ENCODE measurements at places on chromosomes 3 and 15.

GRCh38 chr3:11165476-11165875 is 11.2 kb downstream of the HRH1 start:
- DNase-seq, result no peak

DNA sequence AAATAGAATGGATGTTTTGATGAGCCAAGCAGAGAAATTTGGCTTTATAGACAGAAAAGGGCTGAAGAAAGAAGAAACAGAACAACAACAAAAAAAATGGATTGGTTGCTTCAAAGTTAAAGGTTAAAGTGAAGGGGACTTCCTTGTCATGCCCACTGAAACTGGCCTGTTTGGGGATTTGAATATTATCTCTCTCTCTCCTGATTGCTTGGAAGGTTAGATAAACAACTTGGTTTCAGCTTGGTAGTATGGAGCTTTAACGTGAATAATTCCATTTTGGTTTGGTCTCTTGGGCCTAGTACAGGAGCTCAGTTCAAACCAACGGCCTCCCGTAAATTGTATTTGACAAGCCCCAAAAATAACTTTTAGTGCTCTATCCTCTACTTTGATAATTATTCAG is 70.8 kb upstream of the MBNL1 start:
- DNase-seq, result no peak

GRCh38 chr15:50624616-50625168 is 61.9 kb downstream of the TRPM7 start:
- DNase-seq, result no peak

GRCh38 chr3:123377243-123377740 is 71.6 kb downstream of the ADCY5 start:
- no peak for DNase-seq

- DNase-seq, result no peak
Measured at GRCh38 chr3:160956785-160957184, 148.4 kb downstream of the B3GALNT1 start.

DNA sequence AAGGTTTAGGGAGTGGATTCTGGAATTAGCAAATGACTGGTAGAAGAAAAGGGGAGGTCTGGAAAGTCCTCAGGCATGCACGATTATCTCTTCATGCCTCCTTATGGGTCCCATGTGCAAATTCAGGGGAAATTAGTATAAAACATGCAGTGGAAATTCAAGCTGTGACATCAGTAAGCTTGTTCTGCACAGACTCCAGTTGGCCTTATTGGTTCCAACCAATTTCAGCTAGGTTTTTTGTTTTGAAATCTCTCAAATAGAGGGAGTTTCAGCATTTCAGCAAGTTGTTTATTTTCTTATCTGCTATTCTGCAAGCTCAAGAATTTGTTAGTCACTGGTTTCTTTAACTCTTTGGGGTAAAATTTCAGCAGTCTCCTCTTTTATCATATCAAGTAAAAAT is 774 bp upstream of the TMCO5A start:
- no peak for DNase-seq

DNA sequence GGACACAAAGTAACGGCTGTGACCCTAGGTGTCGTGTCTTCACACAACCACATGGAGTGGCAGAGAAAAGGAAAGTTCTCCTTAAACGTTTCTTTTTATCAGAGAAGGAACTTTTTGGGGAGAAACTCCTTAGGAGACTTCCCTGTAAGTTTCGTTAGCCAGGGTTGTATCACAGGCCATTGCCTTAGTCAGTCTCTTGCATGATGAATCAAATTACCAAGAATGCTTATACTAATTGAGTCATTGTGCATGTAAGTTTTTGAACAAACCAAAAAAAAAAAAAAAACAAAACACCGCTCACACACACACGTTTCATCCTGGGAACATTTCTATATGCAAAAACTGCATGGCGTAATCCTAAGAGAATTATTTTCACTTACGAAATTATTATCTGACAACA is 150.4 kb upstream of the SATB1 start:
- no peak for DNase-seq

GRCh38 chr3:154953538-154953937 is 126.6 kb upstream of the MME start:
- DNase-seq, result no peak

GRCh38 chr15:89043031-89044002 is 44.9 kb upstream of the ABHD2 start:
- no peak for DNase-seq

GRCh38 chr3:12893247-12893646 is 51.9 kb upstream of the RPL32 start:
- DNase-seq, result no peak

DNA sequence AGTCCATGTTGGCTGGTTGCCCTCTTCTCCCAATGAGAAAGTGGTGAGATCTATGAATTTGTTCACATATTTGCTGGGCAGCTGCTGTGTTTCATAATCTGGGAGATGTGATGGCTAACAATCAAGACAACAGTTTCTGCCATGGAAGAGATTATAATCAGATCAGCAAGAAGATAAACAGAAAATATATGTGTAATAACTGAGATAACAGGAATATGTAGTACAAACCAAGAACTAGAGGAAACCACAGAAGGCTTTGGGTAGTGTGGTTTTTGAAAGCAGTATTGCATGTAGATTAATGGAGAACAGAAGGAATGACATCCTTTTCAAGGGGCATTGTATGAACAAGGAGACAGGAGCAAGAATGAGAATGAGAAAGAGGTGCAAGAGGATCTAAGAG is 12.2 kb upstream of the CSTA start:
- DNase-seq, result no peak

GRCh38 chr15:39497759-39498565 is 82.9 kb upstream of the THBS1 start:
- DNase-seq, result no peak

GRCh38 chr3:159271799-159272512 is 470.1 kb downstream of the MFSD1 start:
- DNase-seq, result no peak

DNA sequence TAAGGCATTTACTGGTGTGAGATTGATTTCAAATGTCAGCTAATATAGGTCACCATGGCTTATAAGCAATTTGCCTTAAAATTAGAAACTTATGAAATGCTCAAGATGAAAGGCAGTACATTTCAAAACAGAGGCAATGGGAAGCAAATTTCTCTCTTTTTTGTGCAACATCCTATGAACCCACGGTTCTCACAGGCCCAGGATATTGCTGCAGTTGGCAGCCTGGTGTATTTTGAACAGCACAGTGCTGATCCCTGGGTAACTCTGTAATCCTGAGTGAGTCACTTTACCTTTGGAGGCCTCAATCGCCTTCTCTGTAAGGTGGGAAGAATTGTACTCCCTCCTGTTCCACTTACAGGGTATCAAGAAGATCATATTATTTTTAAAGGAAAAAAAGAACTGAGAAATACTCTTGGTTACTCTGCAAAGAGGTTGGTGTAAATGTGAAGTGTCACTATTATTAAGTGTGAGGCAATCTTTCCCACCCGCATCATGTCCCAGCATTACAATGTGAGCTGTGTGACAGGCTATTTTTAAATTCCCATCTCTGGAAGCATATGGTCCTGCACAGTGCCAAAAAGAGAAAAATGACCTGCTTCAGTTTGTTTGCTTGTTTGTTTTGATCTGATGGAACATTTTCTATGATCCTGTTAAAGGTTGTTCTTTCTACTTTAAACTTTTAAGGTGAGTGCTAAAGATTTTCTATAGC is 190.1 kb upstream of the LPP start:
- DNase-seq, result no peak

- no peak for DNase-seq
Measured at GRCh38 chr15:66630801-66631351, 65.1 kb upstream of the LCTL start.

DNA sequence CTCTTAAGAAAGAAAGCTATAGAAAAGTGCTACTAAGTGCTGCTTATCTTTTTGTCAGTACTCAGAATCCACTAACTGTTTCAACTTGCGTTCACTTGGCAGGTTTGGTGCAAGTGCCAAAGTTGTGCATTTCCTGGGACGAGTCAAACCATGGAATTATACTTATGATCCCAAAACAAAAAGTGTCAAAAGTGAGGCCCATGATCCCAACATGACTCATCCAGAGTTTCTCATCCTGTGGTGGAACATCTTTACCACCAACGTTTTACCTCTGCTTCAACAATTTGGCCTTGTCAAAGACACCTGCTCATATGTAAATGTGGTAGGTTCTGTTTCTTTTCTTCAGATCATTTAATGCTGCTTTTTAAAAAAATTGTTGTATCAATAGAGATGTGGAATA is 32.6 kb downstream of the GYG1 start:
- no peak for DNase-seq

- no peak for DNase-seq
Measured at GRCh38 chr3:170670504-170670903, 84.6 kb upstream of the SLC7A14 start.

DNA sequence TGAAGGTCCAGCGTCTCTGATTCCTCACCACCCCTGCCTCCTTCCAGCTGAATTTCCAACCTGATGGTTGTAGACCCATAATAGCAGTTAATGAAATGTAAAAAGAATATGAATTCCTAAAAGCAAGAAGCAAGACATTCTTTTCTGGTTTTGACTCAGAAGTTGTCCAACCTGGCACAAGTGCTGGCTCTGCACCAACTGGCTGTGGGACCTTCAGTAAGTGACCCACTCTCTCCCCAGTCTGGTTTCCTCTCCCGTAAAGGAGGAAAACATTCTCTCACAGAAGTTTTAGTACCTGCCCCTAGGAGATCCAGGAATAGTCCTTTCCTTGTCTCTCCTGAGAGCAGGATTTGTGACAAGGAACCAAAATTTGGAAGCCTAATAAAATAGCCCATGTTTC is 236.9 kb upstream of the TRIM42 start:
- no peak for DNase-seq

GRCh38 chr3:169627789-169628188 is 35.7 kb downstream of the MECOM start:
- no peak for DNase-seq

DNA sequence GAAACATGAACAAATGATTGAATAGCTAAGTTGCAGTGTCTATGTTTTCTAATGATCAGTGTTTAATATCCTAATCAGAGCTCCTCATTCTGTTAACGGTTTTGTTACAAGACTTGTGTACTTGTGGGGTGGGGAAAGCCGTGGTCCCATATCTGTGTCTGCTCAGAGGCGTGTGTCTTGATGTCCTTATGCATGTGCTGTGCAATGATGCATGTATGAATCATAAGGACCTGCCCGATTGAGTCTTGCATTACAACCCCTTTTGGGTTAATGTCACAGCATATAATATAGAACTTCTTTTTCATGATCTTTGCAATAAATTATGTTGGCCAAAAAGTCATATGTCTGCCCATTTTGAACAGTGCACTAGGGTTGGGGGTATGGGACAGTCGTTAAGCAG is 233.4 kb downstream of the ITPR1 start:
- no peak for DNase-seq

DNA sequence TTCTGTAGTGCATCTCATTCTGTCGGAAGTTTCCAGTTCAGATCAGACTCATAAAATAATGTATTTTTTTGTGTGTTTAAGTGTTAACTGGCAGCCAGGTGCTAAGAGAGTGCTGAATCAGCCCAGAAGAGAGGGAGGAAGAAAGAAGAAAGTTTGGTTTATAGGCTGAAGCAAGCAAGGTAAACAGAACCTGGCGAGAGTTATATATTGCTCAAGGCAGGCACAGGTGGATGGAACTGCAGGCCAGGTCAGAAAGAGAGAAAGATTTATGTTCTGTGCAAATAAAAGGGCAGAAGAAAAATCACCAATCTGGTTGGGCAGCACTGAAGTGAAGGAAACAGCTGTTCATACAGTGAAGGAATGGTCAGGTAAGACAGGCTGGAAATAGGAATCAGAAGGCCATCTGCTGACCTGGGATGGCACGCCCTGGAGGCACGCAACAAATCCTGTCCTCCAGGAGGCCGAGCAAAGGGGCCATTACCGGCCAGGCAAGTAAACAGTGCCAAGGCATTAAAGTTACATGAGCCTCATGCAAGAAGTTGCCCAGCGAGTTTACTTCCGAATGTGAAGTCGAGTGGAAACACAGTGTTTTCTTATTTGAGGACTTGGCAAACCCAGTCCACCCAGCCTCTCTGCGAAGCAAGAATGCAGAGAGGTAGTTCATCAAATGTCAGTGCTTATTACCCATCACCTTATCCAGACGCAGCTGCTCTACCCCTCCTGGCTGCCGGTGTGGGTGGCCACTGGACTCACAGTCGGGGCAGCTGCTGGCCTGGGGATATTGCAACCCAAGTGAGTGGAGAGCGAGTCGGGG is 309.8 kb downstream of the VPS13C start:
- peak; percentile 4 for DNase-seq

DNA sequence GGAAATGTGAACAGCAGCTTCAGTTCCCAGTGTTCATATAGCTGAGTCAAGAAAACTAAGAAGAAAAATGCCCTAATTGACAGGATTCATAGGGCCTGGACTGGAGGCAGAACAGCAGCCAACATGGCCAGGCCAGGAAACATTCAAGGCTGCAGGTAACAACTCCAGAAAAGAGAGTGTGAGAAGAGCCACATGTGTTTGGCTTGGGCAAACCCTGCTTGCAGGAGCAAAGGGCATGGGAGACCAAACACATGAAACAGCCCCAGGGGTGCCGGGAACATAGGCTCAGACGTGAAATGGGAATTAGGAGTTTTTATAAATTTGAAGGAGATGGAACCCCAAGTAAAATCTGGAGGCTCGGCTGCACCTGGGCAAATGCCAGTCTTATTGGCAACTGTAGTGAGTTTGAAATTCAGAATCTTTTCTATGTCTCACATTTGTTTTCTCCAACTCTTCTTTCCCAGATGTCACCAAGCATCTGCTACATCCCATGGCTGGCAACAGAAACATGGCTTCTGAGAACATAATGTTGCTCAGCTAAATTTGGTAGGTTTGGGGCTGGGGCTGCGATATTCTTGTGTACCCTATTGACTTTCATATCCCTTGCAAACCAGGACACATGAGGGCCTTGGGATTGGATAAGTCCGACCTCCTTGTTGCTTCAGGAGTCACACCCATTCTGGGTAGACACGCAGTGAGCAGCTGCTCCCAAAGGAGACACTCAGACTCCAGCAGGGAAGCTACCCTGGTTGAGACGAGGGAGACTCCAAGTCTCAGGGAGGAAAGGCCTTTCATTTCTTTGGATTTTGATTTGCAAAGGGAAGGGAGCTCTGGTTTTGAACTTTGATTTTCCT is 98.9 kb upstream of the CLSTN2 start:
- DNase-seq, result no peak

GRCh38 chr3:142875099-142875498 is 13.8 kb downstream of the PCOLCE2 start:
- no peak for DNase-seq

DNA sequence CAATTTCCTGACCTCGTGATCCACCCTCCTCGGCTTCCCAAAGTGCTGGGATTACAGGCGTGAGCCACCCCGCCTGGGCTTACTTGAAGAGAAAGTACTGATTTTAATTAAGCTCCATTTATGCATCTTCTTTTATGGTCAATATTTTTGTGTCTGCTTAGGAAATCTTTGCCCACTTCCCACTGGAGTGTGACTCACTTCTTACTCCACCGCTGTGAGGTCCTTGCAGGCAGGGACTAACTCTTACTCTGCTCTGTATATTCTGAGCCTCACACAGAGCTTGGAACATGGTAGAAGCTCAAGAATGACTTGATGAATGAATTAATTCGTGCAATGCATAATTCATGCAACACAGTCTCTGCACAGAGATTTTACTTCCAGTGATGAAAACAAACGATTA is 2.9 kb upstream of the TM4SF19 start:
- DNase-seq, result no peak

GRCh38 chr3:95154766-95155165 is 1091.9 kb downstream of the NSUN3 start:
- DNase-seq, result no peak

All from hippocampal formation (tissue), 2 donors.